ENCODE measurements at places on chromosomes 2 and 18.

- no peak for DNase-seq
Observed at GRCh38 chr2:185990861-185991525, 252.4 kb downstream of the FSIP2 start.

GRCh38 chr18:3453540-3454364 lies 3.8 kb downstream of the TGIF1 start:
- DNase-seq = no peak

- no peak for DNase-seq
Observed at GRCh38 chr18:22378672-22379282, 38.9 kb downstream of the CTAGE1 start.

GRCh38 chr2:212005085-212005671 lies 533.4 kb downstream of the ERBB4 start:
- DNase-seq = no peak

GRCh38 chr2:166944909-166945308 lies 56.6 kb downstream of the XIRP2 start:
- no peak for DNase-seq

DNA sequence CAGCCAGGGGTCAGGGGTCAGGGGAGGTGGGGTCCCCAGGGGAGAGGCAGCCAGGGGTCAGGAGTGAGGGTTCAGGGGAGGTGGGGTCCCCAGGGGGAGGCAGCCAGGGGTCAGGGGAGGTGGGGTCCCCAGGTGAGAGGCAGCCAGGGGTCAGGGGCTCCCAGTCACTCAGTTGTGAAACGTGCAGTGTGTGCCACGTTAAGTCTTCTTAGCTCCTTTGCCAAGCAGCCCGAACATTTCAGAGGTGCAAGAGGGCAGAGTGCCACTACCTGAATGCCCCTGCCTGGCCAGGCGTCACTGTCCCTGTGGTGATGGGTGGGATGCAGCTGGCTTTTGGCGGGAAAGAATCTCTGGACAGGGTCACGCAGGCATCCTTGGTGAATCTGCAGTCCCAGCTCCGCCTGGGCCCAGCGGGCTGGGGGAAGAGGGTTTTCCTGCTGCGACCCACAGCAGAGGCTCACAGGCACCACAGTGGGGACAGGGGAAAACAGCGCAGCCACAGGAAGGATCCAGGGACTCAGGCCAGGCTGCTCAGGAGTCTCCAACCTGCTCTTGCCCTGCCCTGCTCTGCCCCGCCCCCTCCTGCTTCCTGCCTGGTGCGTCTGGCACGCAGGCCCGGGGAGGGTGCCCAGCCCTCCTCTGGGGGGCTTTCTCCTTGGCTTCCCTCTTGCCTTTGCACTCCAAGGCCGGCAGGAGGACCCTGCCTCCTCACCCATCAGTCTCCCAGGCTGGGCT lies 188.3 kb downstream of the TWIST2 start:
- no peak for DNase-seq

GRCh38 chr2:102839668-102840388 lies 78.0 kb downstream of the TMEM182 start:
- no peak for DNase-seq

DNA sequence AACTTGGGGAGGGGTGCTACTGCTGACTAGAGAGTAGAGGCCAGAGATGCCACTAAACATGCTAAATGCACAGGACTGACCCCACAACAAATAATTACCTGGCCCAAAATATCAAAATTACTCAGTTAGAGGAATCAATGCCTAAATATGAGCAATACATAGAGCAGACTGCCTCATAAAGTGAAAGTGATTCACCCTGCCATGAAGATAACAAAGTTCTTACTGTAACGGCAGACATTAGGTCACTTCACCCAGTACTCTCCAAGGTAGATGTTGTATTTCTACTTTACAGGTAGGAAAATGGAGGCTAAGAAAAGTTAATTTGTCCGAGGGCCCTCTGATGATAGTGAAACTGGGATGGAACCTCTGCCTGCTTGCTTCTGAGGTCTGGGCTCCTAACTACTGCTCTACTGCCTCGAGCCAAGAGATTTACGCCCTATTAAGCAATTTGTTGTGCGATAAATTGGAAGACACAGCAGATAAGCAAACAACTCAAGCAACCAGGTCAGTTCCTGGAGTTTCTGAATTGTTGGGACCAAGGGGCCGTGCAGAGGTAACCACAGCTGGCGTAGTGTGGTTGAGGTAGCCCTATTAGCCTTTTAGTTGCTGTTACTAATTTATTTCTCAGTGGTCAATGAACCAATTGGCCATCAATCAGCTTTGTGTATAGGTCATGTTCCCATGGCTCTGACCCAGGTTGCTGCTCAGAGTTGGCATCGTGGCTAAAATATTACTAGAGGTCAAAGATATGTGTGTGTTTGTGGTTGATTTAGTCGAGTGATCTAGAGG lies 4.8 kb downstream of the DHRS9 start:
- DNase-seq = no peak

- DNase-seq = no peak
Observed at GRCh38 chr2:46559261-46559660, 79.9 kb downstream of the TMEM247 start.

DNA sequence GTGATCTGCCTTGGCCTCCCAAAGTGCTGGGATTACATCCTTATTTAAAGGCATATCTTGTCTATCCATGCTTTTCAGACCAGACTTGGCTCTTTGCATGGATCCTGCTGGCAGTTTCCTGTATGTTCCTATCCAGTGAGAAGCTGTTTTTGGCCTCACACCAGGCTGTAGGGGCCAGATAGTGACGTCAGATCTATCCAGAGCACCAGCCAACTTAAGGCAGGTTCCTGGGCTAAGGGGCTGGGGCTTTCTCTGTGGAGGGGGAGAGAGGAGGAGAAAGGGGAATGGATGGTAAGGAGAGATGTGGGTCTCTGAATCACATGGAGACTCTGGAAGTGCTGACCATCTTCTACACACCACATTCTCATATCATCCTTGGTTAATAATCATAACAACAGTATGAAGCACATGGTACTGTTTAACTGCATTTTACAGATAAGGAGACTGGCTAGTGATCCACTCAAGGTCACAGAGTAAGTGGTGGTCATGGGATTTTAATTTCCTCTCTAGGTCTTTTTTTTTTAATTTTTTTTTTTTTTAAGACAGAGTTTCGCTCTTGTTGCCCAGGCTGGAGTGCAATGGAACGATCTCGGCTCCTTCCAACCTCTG lies 2.0 kb upstream of the FAM117B start:
- DNase-seq = no peak

- DNase-seq = no peak
Observed at GRCh38 chr2:123659120-123659519, 366.0 kb upstream of the CNTNAP5 start.
